SK-N-SH (cell line): ENCODE measurements at places on chromosomes 7 and 10. TPM values are rescaled to one million over a fixed set of nuclear protein-coding genes. Genes with fewer than 3 reads are reported as not detected.

Gene PTEN
- 12.8 and 13.1 TPM in 2 replicates for polyA plus RNA-seq

Gene OPN1SW
- polyA plus RNA-seq, result 0.05 TPM in 1 of 2 replicates, not detected in the other

Gene PNLIPRP2
- not detected in 2 replicates for polyA plus RNA-seq

Gene USP6NL
- 8.2 and 8.9 TPM in 2 replicates for polyA plus RNA-seq

Gene SSBP1
- 191 and 212 TPM in 2 replicates for polyA plus RNA-seq

Gene LRMDA
- polyA plus RNA-seq, result 0.37 and 0.95 TPM in 2 replicates

Gene ADGRA1
- not detected in 2 replicates for polyA plus RNA-seq

Gene CALHM1
- polyA plus RNA-seq, result not detected in 2 replicates

Gene ZNF853
- polyA plus RNA-seq, result 15.9 and 17.6 TPM in 2 replicates

Gene ERVW-1
- polyA plus RNA-seq, result not detected in 2 replicates

Gene PLXDC2
- polyA plus RNA-seq, result 2.5 and 3.0 TPM in 2 replicates

Gene GRK5
- polyA plus RNA-seq, result 9.5 and 12.1 TPM in 2 replicates

Gene TEX47
- polyA plus RNA-seq, result not detected in 2 replicates

Gene ACTR1A
- polyA plus RNA-seq, result 106 and 117 TPM in 2 replicates

Gene PDGFA
- 13.5 and 18.9 TPM in 2 replicates for polyA plus RNA-seq

Gene NAT16
- 0.64 and 0.68 TPM in 2 replicates for polyA plus RNA-seq

Gene ATAD1
- 13.5 and 21.0 TPM in 2 replicates for polyA plus RNA-seq

Gene GDF2
- polyA plus RNA-seq, result not detected in 2 replicates

Gene ARPC1A
- 262 and 306 TPM in 2 replicates for polyA plus RNA-seq

Gene PDE1C
- polyA plus RNA-seq, result 4.6 and 7.3 TPM in 2 replicates

Gene PLAC9
- 0.21 TPM in 1 of 2 replicates, not detected in the other for polyA plus RNA-seq

Gene ATP5F1C
- polyA plus RNA-seq, result 299 and 331 TPM in 2 replicates

Gene MEST
- polyA plus RNA-seq, result 36.7 and 49.9 TPM in 2 replicates

Gene TBX20
- 1.0 and 1.5 TPM in 2 replicates for polyA plus RNA-seq

Gene ADAM22
- 3.0 and 4.8 TPM in 2 replicates for polyA plus RNA-seq

Gene CPVL
- polyA plus RNA-seq, result 0.16 TPM in 1 of 2 replicates, not detected in the other

Gene HNRNPF
- polyA plus RNA-seq, result 195 and 217 TPM in 2 replicates

Gene COL13A1
- 21.0 and 26.7 TPM in 2 replicates for polyA plus RNA-seq

Gene ANKRD30A
- polyA plus RNA-seq, result not detected in 2 replicates

Gene CACNB2
- polyA plus RNA-seq, result 0.74 and 0.75 TPM in 2 replicates

Gene WDFY4
- not detected in 2 replicates for polyA plus RNA-seq

Gene UCMA
- polyA plus RNA-seq, result not detected in 2 replicates

Gene SEMA3D
- 30.1 and 48.7 TPM in 2 replicates for polyA plus RNA-seq

Gene WASHC2A
- polyA plus RNA-seq, result 16.9 and 24.0 TPM in 2 replicates

Gene DYDC2
- 0.08 and 0.10 TPM in 2 replicates for polyA plus RNA-seq

Gene NUDCD3
- 66.0 and 83.1 TPM in 2 replicates for polyA plus RNA-seq

Gene HTR7
- polyA plus RNA-seq, result 0.16 and 0.24 TPM in 2 replicates

Gene SDK1
- polyA plus RNA-seq, result 0.96 and 1.2 TPM in 2 replicates

Gene HSPA12A
- polyA plus RNA-seq, result 2.9 and 3.3 TPM in 2 replicates

Gene CRHR2
- polyA plus RNA-seq, result not detected in 2 replicates
